ENCODE measurements at places on chromosomes 16 and 17. TPM values are rescaled to one million over a fixed set of nuclear protein-coding genes. Genes with fewer than 3 reads are reported as not detected.

The CSNK1D gene
- 53.3 TPM for total RNA-seq

The CCL1 gene
- total RNA-seq = not detected

The YPEL3 gene
- total RNA-seq = 46.1 TPM

GRCh38 chr16:26413780-26414179 lies 652.9 kb upstream of the C16orf82 start:
- no peaks in the 10 kb centered on the region for H3K36me3 ChIP-seq
- no peaks in the 10 kb centered on the region for H3K27me3 ChIP-seq
- no peak overlapping the region for H3K27ac ChIP-seq
- no peaks in the 10 kb centered on the region for H3K4me1 ChIP-seq

GRCh38 chr17:38587203-38587602 lies 18.5 kb downstream of the SRCIN1 start:
- H3K36me3 ChIP-seq = no peaks in the 10 kb centered on the region
- H3K4me3 ChIP-seq = no peak overlapping the region

DNA sequence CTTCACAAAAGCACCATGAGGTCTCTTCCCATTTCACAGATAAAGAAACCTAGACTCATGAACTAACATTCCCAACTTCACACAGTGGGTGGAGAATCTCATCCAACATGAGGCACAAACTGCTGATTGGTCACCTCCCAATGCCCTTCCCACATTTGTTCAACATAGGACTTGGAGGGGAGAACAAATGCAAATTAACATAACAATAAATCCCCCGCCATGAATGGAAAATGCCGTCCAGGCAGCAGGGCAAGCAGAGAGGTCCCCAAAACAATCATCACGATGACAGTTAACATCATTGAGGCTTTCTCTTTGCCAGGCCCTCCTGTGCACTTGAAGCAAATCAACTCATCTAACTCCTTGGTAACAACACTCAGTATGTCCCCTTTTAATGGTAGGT lies 185.3 kb downstream of the TMEM132E start:
- no peak for DNase-seq
- no peak overlapping the region for H3K27ac ChIP-seq
- no peak overlapping the region for H3K4me3 ChIP-seq
- H3K27me3 ChIP-seq = no peaks in the 10 kb centered on the region
- no peaks in the 10 kb centered on the region for H3K4me1 ChIP-seq

DNA sequence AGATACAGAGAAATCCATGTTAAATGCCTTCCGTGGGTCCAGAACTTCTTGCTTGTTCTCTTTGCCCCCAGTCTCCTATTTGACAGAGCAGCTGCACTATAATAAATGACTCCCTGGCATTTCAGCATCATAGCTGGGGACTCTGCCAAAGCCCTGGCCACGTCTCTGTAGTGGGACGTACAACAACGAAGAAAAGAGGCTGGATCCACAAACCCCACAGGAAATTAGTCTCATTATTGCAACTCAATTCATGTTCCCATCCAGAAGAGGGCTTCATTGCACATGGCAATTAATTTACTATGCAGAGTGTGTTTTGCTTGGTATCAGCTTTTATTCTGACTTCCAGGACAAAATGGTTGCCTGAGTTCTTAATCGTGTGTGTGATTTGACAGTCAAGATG lies 121.3 kb downstream of the CDH13 start:
- peak overlapping the region; percentile 0 for H3K27ac ChIP-seq
- H3K27me3 ChIP-seq = no peaks in the 10 kb centered on the region
- DNase-seq = no peak
- no peaks in the 10 kb centered on the region for H3K36me3 ChIP-seq
- H3K4me3 ChIP-seq = no peak overlapping the region

- H3K27ac ChIP-seq = no peak overlapping the region
- H3K4me1 ChIP-seq = peaks cover 8% of the 10 kb centered on the region
- H3K4me3 ChIP-seq = no peak overlapping the region
- DNase-seq = no peak
- H3K36me3 ChIP-seq = peaks cover 5% of the 10 kb centered on the region
- no peaks in the 10 kb centered on the region for H3K27me3 ChIP-seq
Observed at GRCh38 chr17:80997424-80998117, 5.9 kb downstream of the CHMP6 start.

- no peaks in the 10 kb centered on the region for H3K27me3 ChIP-seq
- peak overlapping the region; percentile 78 for H3K27ac ChIP-seq
- no peaks in the 10 kb centered on the region for H3K4me1 ChIP-seq
- DNase-seq = no peak
- H3K4me3 ChIP-seq = no peak overlapping the region
Observed at GRCh38 chr17:58630883-58631522, 60.8 kb downstream of the TEX14 start.

DNA sequence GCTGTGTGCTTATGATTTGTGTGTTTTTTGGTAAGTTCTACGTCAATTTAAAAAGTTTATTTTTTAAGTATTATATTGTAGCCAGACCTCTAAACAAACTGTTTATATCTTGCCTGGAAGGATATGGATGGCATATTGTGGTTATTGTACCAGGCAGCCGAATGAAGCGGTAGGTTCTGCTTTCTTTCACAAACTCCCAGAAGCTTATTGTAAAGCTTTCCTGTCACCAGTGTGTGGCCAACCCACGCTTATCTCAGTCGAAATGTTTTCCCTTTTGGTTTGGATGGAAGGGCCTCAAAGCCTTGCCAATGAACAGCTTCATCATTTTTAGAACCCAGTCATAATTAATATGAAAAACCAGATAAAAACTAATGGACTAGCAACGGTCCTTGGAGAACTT lies 53.1 kb downstream of the CYB5B start:
- no peaks in the 10 kb centered on the region for H3K27me3 ChIP-seq
- no peaks in the 10 kb centered on the region for H3K36me3 ChIP-seq
- no peak overlapping the region for H3K4me3 ChIP-seq
- no peaks in the 10 kb centered on the region for H3K4me1 ChIP-seq

DNA sequence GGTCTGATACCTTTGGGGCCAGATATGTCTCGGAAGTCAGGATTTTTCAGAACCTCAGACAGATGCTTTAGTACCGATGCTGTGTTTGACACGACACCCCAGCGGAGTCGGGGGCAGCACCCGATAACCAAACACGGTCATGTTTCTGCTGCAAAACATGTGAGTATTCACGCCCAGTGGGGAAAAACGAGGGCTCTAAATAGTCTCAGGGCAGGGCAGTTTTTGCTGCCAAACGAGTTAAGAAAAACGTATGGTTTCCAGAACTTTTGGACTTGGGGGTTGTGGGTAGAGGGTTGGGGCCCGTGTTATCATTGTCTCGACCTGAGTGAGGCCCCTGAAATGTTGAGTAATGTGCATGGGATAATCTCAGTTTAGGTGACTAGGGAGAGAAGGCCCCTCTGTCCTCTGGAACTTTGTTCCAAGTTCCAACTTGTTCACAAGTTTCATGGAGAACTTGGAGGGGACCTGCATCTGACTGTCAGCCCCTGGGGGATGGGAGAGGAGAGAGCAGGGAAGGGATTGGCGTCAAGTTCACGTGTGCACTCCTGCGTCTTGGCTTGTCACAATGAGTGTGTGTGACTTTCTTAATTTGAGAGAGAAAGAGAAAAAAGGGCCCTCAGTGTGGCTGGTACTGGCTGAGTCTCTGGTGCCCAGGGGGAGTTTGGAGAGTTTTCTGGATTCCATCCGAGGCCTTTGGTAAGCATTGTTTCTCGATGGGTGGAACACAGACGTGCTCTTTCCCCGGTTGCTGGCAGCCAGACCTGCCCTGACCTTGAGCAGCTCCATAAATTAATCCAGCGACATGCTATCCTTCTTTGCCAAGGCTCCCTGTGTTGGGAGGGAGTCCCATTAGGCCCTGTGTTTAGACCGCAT lies 83.9 kb upstream of the CIBAR2 start:
- H3K36me3 ChIP-seq = no peaks in the 10 kb centered on the region
- peak overlapping the region; percentile 55 for H3K27ac ChIP-seq

DNA sequence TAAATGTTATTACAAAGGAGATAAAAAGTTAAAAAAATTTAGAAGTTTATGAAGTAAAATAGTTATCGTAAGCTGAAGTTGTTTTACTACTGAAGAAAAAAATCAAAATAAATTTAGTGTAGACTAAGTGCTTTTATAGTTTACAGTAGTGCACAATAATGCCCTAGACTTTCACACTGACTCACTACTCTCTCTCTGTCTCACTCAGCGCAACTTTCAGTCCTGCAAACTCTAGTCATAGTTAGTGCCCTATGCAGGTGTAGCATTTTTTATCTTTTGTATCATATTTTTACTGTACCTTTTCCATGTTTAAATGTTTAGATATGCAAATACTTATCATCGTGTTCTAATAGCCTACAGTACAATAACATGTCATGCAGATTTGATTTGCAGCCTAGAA lies 17.7 kb upstream of the TOM1L1 start:
- H3K4me3 ChIP-seq = no peak overlapping the region
- no peak for DNase-seq
- no peak overlapping the region for H3K27ac ChIP-seq
- H3K4me1 ChIP-seq = no peaks in the 10 kb centered on the region

GRCh38 chr16:48433116-48433849 lies 48.1 kb upstream of the SIAH1 start:
- DNase-seq = no peak
- no peaks in the 10 kb centered on the region for H3K27me3 ChIP-seq
- H3K27ac ChIP-seq = no peak overlapping the region
- H3K4me1 ChIP-seq = no peaks in the 10 kb centered on the region
- H3K36me3 ChIP-seq = no peaks in the 10 kb centered on the region
